ENCODE measurements at places on chromosomes 5 and 9.

GRCh38 chr9:86186696-86187095 is 72.8 kb downstream of the C9orf153 start:
- DNase-seq: no peak

GRCh38 chr5:107092695-107093094 is 578.0 kb downstream of the EFNA5 start:
- no peak for DNase-seq

DNA sequence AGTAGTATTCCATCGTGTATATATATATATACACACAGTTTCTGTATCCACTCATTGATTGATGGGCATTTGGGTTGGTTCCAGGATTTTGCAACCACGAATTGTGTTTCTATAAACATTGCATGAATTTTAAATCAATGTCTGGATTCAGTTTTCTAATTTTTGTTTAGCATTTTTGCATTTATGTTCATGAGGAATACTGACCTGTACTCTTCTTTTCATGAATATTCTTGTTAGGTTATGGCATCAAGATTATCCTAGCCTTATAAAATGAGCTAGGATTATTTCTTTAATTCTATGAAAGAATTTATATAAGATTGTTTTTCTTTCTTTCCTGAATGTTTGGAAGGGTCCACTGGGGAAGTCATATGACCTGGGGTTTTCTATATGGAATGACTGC is 35.3 kb upstream of the TMEM215 start:
- DNase-seq: no peak

DNA sequence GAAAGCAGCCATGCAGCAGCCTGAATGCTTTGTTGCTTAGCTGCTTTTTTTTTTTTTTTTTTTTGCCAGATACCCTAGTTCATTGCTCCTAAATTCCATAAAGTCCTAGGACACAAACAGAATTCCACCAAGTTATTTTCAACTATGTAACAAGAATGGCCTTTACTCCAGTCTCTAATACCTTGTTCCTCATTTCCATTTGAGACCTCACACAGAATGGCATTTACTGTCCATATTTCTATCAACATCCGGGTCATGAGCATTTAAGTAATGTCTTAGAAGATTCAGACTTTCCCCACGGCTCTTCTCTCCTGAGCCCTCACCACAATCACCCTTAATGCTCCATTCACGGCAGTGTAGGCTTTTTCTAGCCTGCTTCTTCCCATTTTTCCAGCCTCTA is 31.7 kb upstream of the FBXW11 start:
- DNase-seq: no peak

GRCh38 chr9:35928591-35929452 is 19.5 kb downstream of the SPAAR start:
- no peak for DNase-seq

DNA sequence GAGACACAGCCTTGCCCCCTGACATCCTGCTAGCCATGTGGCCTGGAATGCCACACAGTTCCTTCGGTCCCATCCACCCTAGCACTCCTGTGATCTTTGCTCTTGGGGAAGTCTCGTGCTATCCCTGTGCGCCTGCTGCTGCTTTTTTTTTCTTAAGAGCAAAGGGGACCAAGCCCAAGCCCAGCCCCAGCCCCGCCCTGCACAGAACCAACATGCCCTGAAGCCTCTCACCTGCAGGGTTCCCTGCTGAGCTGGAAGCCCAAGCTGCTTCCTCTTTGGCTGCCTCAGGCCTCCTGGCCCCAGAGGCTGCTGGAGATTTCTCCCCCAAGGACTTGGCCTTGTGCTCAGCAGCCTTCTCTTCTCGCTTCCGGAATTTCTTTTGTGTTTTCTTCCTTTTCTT is 1.8 kb downstream of the SURF6 start:
- peak; percentile 87 for DNase-seq

DNA sequence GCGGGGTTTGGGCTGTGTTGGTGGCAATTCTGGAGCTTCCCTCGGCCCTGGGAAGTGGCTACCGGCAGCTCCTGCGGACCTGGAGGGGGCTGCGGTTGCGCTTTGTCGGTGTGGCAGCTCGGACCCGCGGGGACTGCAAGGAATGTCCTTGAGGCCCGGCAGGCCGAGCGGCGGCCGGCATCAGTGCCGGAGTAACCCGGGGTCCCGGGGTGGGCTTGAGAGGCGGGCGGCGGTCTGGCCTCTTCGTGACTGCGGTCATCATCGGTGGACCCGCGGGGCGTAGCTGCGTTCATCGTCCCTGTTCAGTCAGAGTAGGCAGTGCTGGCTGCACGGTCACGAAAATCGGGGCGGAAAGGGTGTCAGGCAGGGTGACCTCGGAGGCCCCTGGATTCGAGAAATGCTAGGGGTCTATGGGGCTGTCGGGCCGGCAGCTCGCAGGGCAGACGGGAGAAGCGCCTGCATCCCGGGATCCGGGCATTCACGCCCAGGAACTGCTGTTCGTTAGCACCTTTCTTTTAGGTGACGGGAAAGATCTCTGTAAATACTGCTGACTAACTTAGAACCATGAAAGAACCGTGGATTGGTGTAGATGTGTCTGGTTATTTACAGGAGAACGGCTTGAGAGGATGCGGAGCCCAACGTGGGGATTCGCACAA is 474 bp downstream of the HMGCR start:
- DNase-seq: no peak

DNA sequence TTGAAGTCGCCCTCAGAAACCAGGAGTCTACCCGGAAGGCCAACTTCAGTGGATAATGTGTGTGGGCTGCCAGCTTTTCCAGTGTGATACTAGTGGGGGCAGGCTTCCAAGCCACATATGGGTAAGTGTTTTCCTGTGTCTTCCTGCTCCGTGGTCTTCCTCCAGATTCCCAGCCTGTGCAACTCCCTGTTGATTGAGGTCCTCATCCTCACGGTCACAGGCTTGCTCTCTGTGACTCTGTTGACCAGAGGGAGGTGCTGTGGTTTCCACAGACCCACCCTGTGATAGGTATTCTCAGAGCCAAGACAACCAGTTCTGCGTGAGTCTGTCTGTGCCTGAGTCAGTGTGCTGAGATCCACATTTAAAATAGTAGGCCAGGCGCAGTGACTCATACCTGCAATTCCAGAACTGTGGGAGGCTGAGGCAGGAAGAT is 388.0 kb upstream of the IRX2 start:
- no peak for DNase-seq

DNA sequence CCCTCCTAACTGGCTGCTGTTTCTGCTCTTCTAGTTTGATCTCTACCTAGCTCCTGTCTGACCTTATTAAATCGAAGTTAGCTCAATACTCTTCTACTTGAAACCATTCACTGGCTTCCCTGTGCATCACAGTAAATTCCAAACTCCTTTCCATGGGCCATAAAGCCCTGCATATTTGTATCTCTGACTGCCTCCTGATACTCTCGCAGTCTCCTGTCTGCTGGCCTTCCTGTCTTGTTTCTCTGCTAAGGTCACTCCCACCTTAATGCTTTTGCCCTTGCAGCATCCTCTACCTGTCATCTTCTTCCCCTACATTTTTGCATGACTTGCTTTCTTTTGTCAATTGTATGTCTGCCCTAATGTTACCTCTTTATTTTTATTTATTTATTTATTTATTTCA is 44.8 kb downstream of the SNCAIP start:
- DNase-seq: no peak

DNA sequence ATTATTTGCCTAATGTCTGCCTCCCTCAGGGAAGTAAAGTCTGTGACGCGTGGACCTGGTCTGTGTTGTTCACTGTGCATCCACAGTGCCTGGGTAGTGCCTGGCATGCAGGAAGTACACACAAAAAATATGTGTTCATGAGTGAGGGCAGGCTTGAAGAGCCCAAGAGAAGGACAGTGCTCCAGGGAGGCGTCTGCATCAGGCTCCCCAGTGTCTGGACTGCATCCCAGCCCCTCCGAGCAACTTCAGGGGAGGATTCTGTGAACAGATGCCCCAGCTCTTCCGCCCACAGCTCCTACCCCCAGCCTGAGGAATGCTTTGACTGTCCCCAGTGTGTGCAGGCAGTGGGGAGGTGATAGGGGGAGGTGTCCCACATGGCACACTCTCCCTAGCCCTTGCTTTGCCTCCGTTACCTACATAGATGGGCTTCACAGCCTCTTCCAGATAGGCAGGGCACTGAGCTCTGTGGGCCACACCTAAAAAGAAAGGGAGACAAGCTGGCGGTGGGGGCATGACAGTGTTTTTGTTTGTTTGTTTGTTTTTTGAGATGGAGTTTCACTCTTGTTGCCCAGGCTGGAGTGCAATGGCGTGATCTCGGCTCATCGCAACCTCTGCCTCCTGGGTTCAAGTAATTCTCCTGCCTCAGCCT is 25.4 kb downstream of the IRF1 start:
- peak; percentile 44 for DNase-seq

DNA sequence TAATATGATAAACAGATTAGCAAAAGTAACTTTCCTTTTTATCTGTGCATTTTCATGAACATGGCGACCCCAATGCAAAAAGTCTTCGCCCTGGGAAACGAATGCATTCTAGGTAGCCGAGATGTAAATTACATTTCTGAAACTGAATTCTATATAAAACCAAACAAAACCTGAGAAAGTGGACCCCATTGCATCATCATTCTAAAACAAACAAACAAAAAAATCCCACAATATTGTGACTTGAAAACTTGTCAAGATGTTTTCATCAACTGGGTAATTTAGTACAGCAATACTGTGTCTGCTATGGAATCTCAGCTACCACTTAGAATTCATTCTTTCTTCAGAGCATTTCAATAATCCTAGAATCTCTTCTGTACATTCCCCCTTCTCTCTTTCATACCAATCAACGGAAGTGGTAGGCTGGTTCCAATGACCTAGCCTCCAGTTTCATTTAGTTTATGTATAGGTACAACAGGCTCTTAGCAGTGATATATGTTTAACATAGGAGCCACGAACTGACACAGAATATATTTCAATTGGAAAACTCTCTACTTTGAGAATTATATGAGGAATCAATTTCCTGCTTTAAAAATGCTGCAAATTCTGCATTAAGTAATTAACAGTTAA is 85.6 kb downstream of the FBXW11 start:
- no peak for DNase-seq

DNA sequence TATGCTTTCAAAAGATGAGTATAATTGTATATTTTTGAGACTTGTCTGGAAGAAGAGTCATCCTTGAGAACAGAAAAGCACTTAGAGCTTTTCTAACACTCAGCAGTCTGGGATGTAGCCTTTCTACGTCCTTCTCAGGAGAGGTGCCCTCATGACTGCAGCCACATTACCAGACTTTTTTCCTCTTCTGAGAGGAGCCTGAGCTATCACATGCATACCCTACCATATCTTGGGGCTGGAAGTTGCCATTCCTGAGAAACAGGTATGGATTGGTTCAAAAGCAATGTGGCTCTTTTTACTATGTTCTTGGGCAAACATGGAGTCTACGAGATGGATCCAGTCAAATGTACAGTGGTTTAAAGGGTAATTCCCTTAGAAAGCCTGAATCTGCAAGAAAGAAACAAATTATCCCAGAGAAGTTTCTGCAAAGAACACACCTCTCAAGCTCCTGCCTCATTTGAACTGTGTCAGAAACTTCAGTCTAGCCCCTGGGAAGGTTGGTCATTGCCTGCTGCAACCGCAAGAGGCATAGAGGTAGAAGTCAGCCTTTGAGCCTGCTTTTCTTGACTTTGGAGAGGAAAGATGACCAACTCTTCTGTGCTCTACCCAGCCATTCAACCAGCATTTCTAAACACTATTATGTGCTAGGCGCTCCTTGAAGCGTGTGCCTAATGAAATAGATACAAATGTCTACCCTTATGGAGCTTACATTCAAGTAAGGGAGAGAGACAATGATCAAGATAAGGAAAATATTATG is 401.9 kb upstream of the ACTBL2 start:
- no peak for DNase-seq

DNA sequence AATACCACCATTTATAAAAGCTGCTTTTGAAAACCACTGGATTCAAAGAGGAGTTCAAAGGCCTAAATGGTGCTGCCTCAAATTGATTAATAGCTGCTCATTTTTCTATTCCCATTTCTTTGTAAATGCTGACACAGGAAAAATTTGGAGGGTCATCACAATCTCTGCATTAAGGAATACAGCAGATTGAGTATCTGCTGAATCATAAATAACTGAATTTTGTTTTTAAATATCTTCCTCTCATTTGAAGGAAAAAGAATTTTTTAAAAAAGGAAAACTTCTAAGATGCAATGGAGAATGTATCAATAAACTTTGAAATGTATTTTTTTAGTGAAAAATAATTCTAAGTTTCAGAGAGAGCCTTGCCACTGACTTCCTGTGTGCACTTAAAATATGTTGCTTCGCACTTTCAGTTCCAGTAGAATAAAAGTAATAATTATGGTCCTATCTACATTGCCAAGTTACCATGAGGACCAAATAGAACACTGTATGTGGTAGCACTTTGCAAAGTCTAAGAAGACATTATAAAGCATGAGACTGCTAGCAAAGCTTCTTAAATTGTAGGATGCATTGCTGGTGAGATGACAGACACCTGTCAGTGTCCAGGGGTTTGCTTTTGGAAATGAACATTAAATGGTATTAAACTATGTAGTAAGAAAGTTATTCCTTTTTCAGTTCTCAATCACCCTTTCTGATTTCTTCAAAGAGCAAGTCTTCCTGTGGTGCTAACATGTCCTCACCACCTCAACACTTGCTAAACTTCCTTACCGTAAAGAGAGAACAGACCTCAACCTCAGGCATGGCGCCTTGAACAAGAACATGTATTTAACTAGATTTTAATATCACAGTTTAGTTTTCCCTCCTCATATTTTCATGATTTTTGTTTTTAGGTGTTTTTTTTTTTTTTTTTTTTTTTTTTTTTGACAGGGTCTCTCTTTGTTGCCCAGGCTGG is 555.1 kb downstream of the EBF1 start:
- DNase-seq: no peak

GRCh38 chr5:72179816-72180440 is 72.7 kb downstream of the MAP1B start:
- DNase-seq: no peak

GRCh38 chr5:14630671-14631070 is 33.8 kb upstream of the OTULIN start:
- DNase-seq: no peak

DNA sequence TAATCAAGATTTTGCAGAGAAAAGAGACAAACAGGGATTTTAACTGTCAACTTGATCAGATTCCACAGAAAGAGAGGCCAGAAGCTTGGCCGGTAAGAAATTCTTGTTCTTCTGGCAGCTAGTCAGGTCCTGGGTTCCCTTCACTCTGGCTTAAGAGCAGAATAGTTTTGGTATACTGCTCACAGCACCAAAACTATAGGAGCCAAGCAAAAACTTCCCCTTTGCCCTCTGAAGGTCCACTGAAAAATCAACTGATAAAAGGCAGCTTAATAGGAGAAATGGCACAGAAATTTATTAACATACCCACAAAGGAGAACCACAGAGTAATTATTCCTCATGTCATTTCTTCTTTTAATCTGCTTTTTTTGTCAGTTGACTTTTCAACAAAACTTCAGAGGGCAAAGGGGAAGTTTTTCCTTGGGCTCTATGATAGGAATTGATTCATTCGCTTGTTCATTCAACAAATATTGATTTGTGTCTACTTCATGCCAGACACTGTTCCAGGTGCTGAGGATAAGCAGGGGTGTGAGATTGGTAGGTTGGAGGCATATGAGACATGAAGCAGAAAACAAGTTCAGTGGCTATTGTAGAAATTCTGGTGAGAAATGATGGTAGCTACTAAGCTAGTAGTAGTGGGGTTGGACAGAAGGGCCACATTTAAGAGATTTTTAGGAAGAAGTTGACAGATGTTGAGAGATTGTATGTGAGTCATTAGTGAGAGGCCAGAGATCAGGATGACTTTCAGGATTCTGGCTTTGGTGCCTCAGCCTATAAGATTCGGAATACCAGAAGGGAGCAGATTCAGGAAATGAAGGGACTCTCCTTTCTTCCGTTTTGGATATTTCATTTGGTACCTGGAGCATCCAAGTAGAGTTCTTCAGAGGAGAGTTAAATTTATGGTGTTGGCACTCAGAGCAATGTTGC is 20.6 kb upstream of the NNT start:
- DNase-seq: no peak

GRCh38 chr9:111108946-111109345 is 70.7 kb upstream of the LPAR1 start:
- no peak for DNase-seq

Measured in mucosa of descending colon (tissue), 3 donors.